T-helper 22 cell (primary cell): ENCODE measurements at places on chromosomes 12 and 14.

DNA sequence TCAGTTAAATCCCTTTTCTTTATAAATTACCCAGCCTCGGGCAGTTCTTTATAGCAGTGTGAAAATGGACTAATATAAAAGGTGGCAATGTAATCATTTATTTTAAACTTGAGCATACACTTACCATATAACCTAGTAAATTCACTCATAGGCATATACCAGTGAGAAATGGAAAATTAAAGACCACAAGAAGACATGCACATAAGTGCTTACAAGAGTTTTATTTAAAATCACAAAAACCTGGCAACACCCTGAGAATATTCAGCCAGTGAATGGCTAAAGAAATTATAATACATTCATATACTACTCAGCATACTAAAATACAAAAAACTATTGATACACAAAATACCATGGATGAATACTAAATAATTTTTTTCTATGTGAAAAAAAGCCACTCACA is 1017.5 kb upstream of the TMEM132C start:
- no peak for DNase-seq

DNA sequence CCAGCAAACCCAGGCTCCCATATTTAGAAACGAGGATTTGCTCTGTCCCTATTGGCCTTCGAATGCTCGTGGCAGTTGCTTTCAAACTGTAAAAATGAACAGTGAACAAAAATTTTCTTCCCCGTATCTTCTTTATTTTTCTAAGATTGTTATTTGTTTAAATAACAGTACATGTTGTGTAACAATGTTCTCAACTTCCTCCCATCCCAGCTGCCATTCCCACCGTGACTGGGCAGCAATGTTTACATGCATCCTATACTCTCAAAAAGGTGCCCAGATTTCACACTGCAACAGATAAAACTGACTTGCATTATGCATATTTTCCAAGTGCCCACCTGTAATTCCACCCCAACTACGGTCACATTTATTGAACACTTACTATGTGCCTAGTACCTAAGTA is 12.8 kb downstream of the VCPKMT start:
- no peak for DNase-seq

GRCh38 chr12:102437511-102437910 is 42.9 kb downstream of the IGF1 start:
- no peak for DNase-seq

- no peak for DNase-seq
These were observed 1.6 kb downstream of the PAPLN start for GRCh38 chr14:73238941-73239340.

- DNase-seq: peak; percentile 78
These were observed 5.5 kb downstream of the ITGA5 start for GRCh38 chr12:54413284-54414190.

DNA sequence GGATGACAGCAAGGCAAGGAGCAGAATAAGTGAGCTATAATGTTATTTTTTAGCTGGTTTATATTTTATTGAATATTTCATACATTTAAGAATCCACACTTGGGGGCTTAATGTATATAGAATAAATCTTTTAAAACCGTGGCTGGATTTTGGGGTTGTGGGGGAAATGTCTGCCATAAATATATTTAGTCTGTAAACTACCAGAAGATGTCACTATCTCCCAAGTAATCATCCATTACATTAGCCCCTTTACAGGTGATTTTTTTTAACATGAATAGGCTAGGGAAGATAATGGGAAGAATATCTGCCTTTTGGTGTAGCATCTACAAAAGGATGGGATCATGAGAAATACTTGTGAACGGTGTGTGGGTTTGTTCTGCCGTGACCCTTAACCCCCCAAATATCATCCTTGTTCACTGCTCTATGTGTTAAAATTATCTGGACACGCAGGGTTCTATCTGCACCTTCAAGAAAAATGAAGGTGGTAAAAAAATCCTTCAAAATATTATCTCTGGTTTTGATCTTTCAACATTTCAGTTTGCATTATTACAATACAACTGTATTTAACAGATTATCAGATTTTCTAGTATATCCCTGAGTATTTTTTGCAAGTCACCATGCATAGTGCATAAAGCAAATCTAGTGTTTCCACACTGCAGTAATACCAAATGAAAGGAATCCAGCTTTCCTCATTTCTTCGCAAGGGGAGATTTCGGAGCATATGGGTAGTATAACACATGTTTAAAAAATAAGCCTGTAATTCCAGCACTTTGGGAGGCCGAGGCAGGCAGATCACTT is 8.0 kb upstream of the SLC17A8 start:
- DNase-seq: no peak

DNA sequence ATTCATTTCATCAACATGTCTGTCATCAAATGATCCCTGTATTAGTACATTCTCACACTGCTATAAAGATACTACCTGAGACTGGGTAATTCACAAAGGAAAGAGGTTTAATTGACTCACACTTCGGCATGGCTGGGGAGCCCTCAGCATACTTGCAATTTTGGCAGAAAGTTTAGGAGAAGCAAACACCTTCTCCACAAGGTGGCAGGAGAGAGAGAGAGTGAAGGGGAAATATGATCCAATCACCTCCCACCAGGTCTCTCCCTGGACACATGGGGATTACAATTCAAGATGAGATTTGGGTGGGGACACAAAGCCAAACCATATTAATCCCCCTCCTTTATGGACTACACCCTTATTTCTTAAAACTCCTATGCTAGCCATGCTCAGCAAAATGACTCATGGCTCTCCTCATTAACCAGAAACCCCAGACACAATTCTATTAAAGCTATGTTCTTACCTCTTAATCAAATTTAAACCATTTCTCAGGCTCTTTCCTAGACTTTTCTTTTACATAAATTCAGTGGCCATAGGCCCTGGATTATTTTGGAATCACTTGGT is 932.3 kb downstream of the FLRT2 start:
- no peak for DNase-seq

DNA sequence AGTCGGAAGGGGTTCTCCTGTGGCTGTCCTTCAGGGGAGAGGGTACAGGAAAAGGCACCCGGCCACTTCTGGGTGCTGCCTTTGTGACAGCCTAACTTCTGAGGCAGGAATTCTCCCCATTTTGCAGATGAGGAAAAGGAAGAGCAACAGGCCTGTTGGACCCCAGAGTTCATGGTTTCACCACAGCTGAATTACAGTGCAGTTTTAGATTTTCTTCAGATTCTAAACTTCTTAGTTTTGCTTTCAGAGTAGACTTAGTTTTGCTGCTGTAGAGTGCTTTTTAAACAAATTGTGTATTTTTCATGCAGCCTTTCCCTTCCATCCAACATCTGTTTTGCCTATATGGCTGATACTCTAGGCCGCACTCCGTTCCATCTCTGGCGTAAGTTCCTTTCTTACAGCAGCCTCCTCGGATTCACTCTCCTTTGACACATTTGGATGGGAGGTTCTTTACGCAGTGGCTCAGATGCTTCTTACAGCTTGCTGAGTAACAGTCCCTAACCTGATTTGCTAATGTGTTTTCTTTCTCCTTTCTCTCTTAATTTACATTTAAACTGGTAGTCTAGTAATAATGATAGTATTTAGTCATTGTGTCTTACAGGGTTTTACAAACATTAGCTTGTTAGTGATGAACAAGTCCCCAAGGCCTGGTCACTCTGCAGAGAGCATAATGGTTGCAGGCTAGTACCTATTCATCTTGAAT is 7.8 kb downstream of the TRAF3 start:
- no peak for DNase-seq

DNA sequence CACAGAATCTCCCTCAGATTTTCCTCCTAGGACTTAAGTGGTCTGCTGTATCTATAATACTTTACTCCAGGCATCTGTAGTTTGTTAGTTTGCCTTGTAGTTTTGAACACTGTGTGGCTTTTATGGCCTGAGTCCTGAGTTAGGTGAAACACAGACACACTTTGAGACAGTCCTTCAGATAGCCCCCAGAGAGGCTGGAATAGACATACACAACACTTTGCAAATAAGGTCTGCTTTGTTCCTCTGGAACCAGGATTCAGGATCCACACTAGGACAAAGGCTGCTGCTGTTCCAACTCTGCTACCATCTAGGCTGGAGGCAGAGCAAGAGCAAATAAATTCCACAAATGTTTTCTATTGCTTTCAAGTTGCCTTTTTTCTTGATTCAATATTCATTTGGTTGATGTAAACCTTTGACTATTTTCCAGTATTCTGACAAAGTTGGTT is 41.4 kb upstream of the INSM2 start:
- no peak for DNase-seq

- DNase-seq: no peak
These were observed 13.5 kb upstream of the GOLGA5 start for GRCh38 chr14:92780444-92781232.

DNA sequence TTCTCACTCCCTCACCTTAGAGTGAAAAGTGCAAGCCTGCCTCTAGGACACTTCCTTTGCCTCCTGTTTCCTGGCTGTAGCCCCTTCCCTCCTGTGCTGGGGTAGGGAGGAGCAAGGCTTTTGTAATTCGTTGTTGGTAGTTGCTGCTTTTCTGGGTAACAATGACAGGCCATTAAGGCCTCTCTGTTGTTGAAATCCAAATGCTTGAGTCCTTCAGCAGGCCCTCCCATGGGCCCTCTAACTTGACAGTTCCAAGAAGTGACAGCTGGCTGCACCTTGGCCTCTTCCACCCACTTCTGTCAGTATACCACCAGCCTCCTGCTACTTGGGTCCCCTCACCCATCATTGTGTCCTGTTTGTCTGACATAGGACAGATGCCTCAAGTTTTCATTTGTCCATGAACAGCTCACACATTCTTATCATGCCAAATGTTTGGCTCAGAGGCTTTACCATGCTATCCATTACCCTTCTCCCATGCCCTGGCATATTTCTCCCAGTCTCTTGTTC is 103.7 kb upstream of the PDE3A start:
- DNase-seq: no peak

- DNase-seq: no peak
These were observed 619 bp upstream of the NTN4 start for GRCh38 chr12:95790917-95791849.

- no peak for DNase-seq
These were observed 17.7 kb upstream of the ANP32D start for GRCh38 chr12:48454667-48455066.

DNA sequence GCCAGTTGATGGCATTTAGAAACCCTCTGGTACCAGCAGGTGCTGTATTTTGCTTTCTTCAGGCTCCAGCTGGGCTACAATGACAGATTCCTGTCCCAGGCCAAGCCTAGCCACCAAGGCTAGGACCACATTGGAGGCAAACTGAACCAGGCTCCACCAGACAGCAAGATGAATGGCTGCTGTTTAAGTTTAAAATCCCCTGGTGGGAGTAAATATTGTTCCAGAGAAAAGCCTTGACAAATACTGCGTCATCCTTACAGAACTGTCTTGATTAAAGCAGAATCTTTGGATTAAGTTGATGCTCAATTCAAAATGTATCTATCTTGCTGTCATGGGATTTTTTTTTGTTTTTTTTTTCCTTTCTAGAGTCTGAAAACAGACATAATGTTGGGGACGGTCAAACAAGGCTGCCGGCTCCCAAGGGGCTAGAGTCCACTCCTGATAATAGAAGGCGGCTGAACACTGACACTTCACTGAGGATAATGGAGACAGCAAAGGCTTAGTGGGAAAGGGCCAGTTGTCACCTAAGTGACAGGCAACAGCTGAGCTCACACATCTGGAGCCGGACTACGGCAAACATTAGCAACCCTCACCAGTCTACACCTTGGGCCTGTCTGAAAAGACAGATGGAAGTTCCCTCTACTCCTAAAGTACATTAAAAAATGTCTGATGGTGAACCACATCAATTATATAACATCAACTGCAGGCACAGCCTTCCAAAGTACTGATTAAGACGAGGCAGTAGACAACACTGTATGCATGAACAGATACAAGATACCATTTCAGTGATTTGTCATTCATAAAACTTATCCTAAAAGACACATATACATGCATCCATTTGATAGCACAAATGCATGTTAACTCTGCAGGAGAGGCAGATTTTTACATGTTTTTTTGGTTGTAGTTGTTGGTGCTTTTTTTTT is 1.7 kb downstream of the PRICKLE1 start:
- no peak for DNase-seq

DNA sequence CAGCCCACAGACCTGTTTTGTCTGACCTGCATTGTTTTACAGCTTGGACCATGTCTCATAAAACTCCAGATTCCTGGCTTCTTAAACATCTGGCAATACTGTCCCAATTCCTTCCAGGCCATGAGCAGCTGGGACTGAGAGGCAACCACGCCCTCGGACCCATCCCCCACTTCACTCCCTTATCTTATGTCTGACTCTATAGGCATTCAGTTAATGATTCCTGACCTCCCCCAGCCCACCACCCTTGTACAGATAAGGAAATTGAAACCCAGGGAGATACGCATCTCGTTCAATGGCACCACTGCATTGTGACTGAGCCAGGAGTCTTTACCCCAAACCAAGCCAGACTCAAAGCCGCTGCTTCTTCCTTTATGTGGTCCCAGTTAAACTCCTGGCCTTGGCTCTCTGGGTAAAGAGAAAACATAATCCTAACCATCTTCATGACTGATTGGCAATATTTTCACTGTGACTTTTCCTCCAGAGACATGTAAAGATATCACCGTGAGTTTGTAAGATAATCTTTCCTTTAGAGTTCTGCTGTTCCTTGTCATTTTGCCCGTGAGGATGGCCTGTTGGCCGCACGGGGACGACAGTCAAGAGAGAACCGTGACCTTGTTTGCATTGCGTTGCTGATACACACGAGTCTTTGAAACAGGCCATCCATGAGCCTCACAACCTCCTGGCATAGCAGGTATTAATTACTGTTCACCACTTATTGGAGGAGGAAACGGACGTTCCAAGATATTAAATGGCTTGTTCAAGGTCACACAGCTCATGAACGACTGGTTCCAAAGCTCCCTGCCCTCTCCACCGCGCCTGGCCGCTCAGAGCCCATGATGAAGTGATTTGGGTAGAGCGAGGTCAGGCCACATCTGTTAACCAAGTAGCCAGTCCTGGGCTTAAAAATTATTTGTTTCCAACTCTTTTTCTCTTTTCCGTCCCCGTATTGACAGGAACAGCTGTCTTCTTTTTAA is 39.4 kb downstream of the MAP1LC3B2 start:
- DNase-seq: no peak
